ENCODE measurements at places on chromosomes 3 and 15. TPM values are rescaled to one million over a fixed set of nuclear protein-coding genes. Genes with fewer than 3 reads are reported as not detected.

GRCh38 chr3:147421184-147421912 is 12.2 kb downstream of the ZIC1 start:
- DNase-seq = peak; percentile 23

DNA sequence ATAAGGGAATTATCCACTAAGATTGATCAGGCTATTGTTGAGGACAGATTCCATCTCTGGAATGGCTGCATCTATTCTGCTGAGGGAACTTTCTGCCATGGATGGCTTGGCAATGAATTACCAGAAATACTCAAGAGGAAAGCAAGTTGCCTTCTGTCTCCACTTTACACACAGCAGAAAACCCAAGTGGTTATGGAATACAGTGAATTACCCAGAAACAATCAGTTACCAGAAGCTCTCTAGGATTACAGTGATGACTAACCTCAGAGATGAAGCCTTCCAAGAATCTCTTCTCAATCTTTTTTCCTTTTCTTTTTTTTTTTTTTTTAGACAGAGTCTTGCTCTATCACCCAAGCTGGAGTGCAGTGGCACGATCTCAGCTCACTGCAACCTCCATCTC is 183.3 kb downstream of the WDR76 start:
- DNase-seq = no peak

DNA sequence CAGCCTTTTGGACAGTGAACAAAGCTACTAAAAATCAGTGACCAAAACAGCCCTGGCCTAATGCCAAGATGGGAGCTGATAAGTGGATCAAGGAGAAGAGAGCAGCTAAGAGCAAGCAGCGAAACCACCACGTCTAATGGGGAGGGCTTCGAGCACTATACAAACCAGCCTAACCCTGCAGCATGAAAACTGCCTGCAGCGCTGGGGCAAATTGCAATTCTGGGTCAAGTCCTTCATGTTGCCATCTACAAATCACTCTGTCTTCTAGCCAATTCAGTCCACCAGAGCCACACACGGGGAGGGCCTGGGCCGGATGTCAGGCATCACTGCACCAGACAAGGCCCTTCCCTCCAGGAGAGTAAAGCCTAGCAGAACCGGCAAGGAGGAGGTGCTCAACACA is 30.5 kb upstream of the SPATA12 start:
- no peak for DNase-seq

DNA sequence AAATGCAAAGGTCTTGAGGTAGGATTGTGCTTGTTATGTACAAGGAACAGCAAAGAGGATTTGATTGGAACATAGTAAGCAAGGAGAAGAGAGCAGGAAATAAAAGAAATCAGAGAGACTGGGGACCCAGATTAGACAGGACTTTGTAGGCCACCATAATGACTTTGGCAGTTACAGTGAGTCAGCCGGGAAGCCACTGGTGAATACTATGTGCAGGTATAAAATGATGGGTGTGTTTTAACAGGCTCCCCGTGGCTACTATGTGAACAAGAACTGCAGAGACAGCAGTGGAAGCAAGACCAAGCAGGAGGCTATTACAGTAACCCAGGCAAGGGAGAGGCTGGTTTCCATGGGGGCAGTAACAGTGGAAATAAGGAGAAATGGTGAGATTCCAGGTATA is 55.2 kb downstream of the NPTN start:
- no peak for DNase-seq

DNA sequence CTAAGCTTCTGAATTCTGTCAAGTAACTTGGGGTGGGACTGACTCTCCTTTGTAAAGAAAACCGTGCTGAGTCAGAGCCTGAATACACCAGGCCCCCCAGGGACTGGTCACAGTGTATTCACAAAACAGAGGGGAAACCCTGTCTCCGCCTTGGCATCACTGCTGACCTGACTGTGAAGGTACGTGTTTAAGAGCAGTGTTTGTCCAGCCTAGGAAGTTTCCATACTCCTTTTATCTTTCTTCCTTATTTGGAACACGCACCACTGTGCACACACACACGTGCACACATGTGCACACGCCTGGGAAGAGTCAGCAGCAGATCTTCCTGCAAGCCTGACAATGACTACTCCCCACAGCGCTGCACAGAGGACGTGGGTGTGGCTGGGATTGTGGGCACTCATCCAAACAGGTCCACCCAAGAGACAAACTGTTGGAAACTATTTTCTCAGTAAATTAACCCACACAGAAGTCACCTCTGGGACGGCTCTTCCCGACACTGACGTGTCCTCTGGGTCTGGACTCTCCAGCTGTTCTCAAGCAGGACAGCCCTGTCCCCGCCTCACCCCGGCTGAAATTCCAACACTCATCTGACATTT is 87.7 kb downstream of the ATP10A start:
- DNase-seq = peak; percentile 25

- DNase-seq = no peak
Observed at GRCh38 chr3:142029791-142030190, 119.6 kb downstream of the TFDP2 start.

SLC9C1 gene
- not detected for total RNA-seq

DISP2 gene
- total RNA-seq = not detected

SOX2 gene
- total RNA-seq = not detected

All from stomach (tissue), 19 donors.